ENCODE measurements at places on chromosomes 7 and 10.
A peak's percentile ranks its signal among the peaks of the same experiment; 100 is the strongest.

- DNase-seq, result no peak
Observed at GRCh38 chr7:158735935-158736334, 31.3 kb upstream of the NCAPG2 start.

DNA sequence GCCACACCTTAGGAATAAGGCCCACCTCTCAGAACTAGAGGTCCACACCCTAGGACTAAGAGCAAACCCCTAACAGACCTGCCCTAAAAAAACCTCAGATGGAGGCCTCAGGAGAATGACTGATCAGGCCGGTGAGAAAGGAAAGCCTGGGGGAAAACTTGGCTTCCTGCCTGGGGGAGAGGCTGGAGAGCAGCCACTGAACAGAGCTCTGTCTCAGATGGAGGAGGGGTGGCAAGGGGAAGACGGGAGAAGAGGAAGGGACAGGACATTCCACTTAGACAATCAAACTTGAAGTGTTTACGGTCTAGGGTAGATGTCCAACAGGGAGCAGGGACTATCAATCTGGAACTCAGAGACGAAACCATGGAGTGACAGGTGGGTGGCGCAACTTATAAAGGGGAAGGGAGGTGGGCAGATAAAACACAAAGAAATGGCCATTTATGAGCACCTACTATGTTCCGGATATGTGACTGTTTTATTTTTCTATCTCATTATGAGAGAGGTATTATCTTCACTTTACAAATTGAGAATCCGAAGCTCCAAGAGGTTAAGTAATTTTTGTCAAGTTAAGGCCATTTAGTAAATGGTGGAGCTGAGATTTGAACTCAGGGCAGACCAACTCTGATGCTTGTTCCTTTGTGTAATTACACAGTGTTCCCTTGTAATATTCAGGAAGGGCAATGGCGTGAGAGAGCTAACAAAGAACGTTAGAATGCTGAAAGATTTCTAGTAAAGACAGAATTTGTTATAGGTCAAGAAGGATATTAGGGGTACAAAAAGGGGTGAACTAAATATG is 82.6 kb downstream of the DNMBP start:
- no peak for DNase-seq

- DNase-seq, result no peak
Observed at GRCh38 chr7:84177758-84178412, 16.7 kb downstream of the SEMA3A start.

DNA sequence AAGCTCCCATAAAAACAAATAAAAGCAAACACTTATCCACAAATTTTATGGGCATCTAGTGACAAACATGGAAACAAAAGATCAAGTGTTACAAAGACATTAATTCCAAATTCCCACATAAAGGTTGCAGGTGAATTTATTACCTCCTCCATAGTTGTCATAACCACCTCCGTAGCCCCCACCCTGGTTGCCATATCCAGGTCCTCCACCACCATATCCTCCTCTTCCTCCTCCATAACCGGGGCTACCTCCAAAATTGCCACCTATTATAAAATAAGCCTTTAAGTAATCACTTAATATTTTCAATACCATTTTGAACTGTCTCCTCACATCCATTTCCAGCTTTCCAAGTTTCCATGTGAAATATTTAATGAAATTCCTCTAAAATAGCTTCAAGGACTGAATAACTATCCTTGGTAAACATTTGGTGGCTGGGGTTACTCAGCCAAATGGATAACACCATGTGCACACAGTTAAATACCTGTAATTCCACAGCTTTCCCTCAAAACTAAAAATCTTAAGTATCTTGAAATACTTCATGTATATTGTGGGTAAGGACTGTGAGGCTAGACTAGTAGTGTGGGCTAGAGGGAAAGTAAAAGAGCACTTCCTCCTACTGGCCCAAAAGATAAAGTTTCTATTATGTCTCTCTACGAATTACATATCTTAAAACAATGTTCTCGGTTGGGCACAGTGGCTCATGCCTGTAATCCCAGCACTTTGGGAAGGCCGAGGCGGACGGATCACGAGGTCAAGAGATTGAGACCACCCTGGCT is 6.9 kb downstream of the HNRNPA2B1 start:
- DNase-seq, result no peak

GRCh38 chr10:128312250-128312649 is 186.0 kb upstream of the MKI67 start:
- no peak for DNase-seq

- no peak for DNase-seq
Observed at GRCh38 chr7:29464753-29465152, 98.9 kb upstream of the PRR15 start.

DNA sequence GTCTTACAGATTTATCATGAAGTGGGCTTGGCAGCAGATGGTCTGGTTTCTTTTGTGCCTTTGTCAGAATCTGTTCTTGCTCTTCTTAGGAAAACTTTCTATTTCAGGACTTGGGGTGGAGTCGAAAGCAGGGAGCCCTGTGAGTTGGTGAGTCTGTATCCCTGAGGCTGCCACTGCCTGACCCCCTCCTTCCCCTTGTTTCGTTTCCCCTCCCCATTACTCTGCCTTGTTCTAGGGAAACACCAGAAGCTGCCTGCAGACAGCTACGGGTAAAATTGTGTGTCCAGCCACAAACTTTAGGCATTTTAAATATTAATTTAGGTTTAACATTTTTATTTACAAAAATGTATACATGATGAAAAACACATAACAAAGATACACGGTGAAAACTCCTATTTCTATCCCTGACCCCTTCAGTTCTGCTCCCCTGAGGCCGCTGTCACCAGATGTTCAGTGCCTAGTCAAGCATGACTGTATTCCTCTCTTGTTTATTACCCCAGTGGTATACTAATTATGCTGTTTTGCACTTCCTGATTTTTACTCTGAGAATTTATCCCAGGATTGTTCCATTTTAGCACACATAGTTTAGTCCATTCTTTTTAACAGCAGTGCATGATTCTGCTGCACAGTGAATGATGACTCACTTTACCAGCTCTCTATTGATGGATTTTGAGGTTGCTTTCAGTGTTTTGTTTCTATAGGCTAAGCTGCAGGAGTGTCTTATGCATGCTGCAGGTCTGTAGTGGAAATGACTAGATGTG is 9.1 kb downstream of the TSPAN14 start:
- no peak for DNase-seq

DNA sequence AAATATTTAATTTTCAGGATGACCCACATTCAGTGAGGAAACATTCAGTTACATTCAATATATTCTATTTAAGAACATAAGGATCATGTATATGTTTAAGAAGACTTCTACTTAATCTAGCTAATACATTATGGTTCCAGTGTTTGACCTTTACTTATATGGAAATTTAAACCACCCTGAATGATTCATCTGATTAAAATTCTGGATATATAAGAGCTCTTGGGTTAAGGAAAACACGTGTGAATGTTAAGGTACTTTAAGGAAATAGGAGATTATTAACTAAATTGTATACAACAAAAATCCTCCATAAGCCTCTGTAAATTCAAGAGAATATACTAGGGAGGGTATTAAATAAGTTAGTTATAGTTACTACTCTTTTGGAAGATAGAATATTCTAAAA is 40.9 kb downstream of the HDAC9 start:
- DNase-seq, result no peak

DNA sequence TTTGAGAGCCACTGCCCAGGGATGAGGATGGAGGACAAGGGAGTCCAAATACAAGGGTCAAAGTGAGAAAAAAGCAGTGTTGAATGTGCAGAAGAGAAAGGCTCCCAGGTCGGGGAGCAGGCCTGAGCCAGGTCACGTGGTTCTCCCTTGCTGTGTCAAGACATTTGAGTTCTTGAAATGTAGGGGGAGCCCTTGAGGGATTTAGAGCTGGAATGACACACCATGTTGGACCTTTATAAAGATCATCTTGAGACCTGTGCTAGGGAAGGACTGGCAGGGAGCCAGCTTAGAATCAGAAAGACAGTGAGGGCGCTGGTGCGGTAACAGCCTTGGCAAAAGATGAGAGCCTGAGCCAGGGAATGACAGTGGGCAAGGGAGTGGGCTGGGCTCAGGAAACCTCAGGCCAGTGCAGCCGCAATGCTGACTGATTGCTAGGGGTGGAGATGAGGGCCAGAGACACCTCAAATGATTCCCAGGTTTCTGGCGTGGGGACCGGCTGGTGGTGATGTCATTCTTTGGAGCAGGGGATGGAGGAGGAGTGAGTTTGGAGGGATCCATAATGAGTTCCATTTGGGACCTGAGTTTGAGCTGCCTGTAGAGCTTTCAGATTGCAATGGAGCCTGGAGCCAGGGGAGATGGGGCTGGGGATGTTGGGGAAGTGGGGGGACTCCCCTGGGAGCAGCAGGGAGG is 120.1 kb downstream of the PTPN20 start:
- peak; percentile 77 for DNase-seq

DNA sequence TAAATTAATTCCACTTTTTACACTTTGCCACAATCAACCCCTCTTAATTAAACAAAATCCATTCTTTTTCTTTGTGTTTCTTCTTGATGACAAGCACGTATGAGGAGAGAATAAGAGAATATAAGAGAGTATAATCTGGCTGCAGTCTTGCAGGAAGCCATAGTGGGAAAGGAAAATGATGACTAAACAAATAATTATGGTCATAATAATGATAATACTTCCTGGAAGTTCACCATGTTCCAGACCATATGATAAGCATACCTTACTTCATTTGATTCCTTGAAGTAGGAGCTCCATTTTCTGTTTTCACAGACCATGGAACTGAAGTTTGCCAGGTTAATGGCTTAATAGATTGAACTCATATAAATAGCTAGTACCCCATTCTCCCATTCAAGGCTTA is 237.8 kb downstream of the SEMA3D start:
- DNase-seq, result no peak

- no peak for DNase-seq
Observed at GRCh38 chr10:62426600-62426999, 52.4 kb downstream of the ZNF365 start.

DNA sequence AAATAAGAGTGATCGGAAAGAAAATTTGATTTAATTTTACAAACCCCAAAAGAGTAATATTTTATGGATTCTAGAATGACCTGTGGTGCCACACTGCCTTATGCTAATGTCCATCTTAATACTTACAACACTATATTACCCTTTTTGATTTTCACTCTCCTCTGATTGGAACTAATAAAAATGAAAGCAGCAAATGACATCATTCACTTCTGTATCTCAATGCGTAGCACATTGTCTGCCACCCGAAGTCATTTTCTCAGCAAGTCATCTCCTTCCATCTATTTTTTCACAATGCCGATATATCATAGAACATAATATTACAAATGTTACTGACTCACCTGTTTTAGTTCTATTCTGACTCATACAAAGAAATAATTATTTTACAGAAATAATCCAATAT is 127.5 kb upstream of the PCLO start:
- DNase-seq, result no peak

All from K562 (cell line).